ENCODE measurements at places on chromosomes 1 and 21. TPM values are rescaled to one million over a fixed set of nuclear protein-coding genes. Genes with fewer than 3 reads are reported as not detected.

Gene BMP8B
- not detected for total RNA-seq

Gene OR2M3
- total RNA-seq, result not detected

Gene TNNI3K
- 0.90 TPM for total RNA-seq

Gene ADAM30
- total RNA-seq, result not detected

Gene GABPA
- total RNA-seq, result 17.0 TPM

Gene BNIPL
- under 0.01 TPM for total RNA-seq

Measured in IMR-90 (cell line).